ENCODE measurements at places on chromosomes 7 and 10.

- no peak for DNase-seq
Observed at GRCh38 chr7:124106575-124106974, 73.7 kb upstream of the TMEM229A start.

- DNase-seq, result no peak
Observed at GRCh38 chr10:75002967-75003594, 108.4 kb upstream of the SAMD8 start.

- DNase-seq, result no peak
Observed at GRCh38 chr7:1290679-1291356, 58.1 kb downstream of the UNCX start.

DNA sequence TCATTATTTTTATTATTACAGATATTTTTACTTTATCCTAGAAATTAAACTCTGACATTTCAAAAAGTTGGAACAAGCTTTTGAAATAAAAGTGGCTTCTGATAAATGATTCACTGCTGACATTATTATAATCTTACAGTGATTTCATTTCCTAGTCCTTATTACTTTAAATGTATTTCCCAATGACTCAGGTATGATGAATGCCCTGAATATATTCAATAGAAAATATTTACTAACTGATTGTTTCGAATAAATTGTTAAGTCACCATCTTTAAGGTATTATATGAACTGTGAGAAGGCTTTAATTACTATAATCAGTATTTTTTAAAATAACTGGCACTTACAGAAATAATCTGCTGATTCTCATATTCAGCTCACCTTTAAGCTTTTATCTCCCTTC is 21.6 kb downstream of the DKK1 start:
- no peak for DNase-seq

DNA sequence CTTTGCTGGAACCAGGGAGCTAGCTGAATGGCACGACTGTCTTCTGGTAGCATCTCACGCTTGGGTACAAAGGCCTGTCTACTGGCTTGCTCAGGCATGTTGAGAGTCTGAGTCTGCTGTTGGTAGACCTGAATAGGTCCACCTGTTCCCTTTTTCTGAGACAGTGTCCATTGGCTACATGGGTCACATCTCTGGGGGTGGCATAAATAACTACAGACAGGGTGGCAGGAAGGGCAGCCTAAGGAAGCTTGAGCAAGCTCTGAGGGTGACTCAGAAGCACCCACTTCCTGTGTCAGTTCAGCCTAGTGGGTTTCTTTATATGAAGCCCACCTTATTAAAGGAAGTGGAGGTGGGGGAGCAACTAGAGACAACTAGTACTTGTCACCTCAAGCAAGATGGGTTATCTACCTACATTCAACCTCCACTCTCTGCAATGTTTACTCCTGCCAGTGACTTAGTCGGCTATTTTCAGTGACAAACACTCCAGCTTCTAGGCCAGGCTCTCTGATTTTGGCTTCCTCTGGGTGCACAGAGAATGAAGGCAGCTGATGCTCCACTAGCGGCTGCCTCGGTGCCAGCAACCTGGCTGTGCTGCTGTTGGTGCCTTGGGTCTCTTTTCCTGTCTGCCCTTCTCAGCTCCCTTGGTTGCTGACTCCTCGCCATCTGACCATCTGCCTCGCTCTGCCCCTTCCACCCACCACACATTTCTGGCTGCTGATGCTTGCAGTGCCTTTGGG is 5.7 kb upstream of the ZYX start:
- peak; percentile 89 for DNase-seq

DNA sequence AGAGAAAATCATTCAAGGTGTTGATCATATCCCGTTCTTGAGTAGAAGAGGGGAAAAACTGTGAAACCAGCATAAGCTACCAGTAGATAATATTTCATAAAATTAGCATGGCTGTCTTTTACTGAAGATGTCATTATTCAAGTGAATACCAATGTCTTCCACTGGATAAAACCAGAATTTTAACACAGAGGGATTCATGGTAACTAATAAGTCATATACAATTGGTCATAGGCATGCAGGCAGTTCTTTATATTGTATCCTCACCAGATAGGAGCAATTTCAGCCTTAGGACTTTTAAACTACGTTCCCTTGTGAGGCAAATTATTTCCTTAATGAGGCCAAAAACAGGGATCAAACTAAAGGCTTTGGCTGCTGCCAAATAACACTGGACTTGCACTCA is 202.3 kb upstream of the PITRM1 start:
- no peak for DNase-seq

DNA sequence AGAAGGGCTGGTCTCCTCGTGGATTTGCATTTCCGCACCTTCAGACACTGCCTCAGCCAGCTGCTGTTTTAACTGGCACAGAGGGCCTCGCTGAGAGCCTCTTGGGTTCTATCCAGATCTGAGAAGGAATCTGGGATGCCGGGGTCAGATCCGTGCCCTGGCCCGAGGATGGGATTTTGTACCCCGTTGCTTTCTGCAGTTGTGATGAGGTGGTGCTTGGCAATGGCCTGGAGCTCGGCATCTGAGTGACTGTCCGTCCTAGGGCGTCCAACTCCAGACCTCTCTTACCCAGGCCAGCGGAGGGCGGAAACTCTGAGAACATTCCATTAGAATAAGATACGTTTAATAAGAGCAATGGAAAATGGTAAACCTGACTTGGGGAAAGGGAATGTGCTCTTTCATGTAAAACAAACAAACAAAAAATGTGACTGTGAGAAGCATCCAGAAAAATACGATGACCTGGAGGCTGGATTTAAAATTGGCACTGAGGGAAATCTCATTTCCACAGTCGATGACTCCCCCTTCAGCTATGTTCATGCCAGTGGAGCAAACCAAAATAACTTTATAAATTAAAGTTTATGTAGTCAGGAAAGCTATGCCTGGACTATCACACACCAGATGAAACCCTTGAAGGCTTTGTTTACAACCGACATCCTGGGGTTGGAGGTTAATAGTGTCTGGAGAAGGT is 39.6 kb downstream of the GRK5 start:
- DNase-seq, result no peak

DNA sequence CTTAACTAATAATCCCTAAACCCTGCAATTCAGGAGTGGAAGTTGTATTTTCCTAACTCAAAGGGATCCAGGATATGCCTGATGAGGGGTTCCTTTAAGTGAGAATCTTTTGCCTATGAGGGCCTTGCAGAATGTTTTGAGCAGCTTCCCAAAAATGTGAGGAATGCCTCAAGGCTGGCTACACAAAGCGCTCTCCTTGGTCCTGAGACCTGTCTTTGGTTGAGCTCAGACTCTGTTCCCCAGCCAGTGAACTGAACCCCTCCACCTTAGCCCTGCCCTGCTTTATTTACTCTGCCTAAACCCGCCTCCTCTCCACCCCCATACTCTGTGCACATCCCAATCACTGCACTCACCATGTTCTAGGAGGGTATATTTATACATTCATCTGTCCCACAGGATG is 108.6 kb downstream of the NRCAM start:
- peak; percentile 3 for DNase-seq

GRCh38 chr7:21996641-21997040 is 50.9 kb upstream of the CDCA7L start:
- no peak for DNase-seq

DNA sequence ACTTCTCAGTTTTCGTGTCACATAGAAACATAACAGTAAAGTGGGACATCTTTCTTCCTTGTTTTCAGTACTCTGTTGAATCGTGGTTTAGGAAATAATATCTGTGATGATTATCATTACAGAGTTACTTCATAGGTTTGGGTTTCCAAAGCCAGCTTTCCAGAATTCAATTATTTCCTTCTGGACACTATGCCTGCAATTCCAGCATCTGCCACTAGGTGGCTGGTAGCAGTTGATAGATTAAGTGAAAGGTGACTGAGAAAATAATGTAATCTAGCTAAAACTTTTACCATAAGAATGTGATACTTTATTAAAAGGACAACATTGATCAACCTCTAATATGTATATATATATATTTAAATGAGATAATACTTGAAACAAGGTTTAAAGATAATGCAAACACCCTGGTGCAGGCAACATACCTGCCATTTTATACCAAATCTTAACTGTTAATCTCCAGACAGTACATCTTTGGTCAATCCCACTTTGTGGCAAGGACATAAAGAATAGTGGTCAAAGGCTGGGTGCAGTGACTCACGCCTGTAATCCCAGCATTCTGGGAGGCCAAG is 102.6 kb downstream of the SH3PXD2A start:
- peak; percentile 72 for DNase-seq

DNA sequence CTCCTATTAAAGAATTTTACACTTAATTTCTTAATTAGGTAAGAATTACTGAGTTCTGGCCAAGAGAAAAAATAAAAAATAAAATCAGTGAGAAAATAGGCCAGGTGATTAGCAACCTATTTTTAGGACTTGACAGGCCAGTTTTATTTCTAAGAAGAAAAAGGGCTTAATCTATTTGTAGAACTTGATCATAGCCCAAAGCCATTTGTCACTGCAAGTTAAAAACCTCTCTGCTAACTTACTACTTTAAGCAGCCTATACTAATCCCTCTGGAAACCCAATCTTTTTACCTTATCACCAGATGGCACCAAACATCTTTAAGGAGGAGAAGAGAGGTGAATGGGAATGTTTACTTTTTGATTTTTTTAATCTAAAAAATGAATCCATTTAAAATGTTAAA is 222.1 kb upstream of the RHOBTB1 start:
- DNase-seq, result no peak

GRCh38 chr10:36491926-36492325 is 633.5 kb upstream of the ANKRD30A start:
- no peak for DNase-seq

DNA sequence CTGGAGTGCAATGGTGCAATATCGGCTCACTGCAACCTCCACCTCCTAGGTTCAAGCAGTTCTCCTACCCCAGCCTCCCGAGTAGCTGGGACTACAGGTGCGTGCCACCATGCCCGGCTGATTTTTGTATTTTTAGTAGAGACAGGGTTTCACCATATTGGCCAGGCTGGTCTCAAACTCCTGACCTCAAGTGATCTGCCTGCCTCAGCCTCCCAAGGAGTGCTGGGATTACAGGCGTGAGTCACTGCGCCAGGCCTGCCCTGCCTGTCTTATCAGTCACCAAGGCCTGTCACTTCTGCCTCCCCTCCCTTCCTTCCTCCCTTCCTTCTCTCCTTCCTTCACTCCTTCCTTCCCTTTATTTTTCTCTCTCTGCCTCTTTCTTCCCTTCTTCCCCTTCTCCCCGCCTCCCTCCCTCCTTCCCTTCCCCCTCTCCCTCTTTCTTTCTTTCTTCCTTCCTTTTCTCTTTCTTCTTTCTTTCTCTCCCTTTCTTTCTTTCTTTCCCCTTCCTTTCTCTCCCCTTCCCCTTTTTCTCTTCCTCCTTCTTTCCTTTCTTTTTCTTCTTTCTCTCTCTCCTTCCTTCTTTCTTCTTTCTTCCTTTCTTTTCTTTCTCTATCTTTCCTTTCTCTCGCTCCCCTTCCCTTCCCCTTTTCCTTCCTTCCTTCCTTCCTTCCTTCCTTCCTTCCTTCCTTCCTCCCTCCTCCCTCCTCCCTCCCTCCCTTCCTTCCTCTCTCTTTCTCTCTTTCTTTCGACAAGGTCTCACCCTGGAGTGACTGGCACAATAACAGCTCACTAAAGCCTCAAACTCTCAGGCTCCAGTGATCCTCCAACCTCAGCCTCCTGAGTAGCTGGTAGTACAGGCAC is 3.1 kb upstream of the ST7 start:
- no peak for DNase-seq

GRCh38 chr10:91930939-91931338 is 7.4 kb downstream of the BTAF1 start:
- no peak for DNase-seq

DNA sequence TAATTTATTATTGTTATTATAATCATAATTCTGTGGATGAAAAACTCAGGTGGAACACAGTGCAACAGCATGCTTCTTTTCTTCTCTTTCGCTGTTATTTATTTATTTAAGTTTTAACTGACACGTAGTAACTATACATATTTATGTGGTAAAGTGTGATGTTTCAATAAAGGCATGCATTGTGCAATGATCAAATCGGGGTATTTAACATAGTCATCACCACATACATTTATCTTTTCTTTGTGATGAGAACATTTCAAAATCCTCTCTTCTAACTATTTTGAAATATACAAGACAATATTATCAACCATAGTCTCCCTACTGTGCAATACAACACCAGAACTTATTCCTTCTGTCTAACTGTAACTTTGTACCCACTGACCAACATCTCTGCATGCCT is 152.5 kb upstream of the LYZL1 start:
- no peak for DNase-seq

GRCh38 chr10:77910524-77911145 is 15.9 kb downstream of the DLG5 start:
- DNase-seq, result no peak

DNA sequence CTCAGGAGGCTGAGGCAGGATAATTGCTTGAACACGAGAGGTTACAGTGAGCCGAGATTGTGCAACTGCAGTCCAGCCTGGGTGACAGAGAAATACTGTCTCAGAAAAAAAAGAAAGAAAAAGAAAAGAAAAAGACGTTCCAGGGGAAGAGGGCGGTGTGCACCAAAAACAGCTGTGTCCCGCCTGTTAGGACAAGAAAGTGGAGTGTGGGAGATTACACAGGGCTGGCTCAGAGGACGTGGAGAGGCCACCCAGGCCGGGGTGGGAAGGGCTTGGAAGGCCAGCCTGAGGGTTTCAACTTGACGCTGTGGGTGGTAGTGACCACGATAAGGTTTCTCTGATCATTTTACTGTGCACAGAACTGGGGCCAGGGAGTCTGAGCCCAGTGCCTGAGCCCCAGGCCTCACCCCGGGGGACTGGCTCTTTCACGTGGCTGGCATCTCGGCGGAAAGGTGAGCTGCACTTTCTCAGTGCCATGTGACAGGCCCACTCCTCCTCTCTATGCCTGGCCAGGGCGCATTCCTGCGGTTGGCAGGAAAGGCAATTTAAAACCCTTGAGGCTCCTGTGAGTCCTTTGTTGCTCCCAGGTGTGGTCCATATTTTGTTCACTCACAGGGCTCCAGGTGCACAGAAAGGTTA is 13.9 kb downstream of the RHBDD2 start:
- DNase-seq, result no peak

DNA sequence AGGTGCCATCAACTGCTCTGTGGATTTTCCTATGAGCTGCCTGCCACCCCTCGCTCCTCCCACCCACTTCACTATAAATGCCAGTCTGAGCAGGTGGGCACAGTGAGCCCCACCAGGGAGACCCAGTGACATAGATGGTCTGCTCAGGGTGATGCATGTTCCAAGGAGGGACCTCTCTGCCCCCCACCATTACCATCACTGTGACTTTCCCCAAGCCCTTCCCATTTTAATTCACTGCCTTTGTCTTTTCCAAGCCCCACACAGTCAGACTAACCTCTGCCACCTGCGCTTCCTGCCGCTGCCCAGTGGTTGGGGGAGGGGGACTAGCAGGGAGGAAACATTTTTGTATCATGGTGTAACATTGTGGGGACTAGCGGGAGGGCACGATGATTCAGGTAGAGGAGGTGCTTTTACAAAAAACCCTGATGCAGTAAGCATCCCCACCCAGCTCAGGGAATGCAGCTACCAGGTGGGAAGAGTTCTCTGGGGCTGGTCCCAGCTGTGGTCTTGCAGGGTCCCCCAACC is 24.6 kb downstream of the PRSS2 start:
- DNase-seq, result no peak

DNA sequence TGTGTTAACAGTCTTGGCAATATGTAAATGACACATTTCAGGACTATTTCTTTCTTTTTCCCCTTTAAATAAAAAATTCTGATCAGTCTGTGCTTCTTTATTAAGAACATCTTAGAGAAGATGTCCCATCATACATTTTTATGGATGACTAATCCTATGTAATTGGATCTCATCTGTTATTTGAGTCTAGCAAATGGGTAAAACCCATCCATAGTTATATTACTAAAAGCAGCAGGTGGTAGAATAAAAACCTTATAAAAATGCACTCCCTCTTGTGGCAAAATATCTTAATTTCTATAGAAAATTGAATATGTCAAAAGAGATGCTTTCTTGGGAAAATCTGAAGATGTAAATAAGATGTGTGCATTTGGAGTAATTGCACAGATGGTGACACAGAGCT is 35.3 kb downstream of the TRRAP start:
- no peak for DNase-seq

All from suppressor macrophage (primary cell).